ENCODE measurements at places on chromosomes 16 and 17.
A peak's percentile ranks its signal among the peaks of the same experiment; 100 is the strongest.

GRCh38 chr17:32174889-32175288 lies 32.6 kb downstream of the RHOT1 start:
- no peak for DNase-seq

DNA sequence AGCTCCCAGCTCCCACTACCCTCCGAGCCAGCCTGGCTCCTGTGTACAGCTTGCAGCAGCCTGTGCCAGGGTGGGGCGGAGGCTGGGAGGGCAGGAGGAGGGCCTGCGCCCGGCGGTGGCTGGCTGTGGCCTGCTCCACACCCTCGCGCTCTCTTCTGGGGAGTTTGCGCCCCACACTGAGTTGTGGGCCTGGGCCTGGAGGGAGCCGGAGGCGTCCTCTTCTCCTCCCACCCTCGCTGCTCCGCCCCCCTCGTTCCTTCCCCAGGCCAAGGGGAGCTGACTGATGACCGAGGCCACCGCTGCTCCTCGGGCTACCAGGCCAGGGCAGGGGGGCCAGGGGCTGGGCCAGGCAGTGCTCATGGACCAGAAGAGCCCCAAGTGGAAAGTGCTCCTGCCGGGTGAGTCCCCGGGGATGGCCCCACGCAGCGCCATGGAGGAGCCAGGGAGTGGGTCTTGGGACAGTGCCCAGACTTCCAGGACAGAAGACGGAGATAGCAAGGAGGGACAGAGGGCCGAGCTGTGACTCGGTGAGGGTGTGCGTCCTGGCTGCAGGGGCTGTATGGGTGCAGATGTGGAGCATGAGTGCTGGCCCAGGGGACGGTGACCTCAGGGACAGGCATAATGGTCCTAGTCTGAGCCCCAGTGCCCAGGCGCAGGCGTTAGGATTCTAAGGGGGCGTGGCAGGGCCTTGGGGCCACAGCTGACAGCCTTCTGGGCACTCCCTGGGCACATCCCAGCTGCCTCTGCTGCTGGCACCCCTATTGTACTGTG lies 242.1 kb upstream of the GSE1 start:
- DNase-seq, result no peak

DNA sequence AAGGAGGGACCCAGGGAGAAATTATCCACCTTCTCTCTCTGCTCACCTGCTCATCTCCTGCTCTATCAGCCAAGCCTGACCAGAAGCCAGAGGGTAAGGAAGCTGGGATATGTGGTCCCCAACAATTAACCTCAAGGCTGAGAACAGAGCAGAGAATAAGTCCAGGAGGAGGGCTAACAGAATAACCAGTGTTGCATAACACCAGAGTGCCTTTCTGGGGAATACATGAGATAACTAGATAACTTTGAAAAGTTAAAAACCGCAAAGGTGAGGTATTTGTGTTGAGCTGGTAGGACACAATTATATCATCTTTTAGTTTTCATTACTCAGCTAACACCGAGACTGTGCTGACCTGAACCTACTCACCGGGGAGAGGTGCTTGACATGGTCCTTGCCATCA lies 180.8 kb downstream of the SALL1 start:
- DNase-seq, result no peak

DNA sequence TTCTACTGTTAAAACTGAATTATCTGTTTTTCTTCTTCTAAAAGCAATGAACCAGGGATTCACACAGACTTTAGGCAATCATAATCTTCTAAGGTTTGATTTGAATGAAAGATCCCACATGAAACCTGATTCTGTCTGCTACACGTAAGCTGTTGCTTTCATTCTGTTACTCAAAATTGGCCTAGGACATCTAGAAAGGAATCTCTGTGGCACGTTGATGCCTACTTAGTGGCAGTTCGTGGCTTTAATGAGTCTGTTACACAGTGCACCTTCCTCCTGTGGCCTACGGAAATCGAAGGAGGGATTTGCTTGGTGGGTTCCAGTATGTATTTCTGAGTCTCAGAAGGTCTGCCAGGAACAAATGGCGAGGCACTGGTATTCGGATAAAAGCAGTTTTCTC lies 489.4 kb upstream of the HSBP1 start:
- DNase-seq, result no peak

- no peak for DNase-seq
Observed at GRCh38 chr16:89858973-89859614, 14.3 kb upstream of the TCF25 start.

GRCh38 chr17:49760932-49761558 lies 2.9 kb downstream of the FAM117A start:
- no peak for DNase-seq

DNA sequence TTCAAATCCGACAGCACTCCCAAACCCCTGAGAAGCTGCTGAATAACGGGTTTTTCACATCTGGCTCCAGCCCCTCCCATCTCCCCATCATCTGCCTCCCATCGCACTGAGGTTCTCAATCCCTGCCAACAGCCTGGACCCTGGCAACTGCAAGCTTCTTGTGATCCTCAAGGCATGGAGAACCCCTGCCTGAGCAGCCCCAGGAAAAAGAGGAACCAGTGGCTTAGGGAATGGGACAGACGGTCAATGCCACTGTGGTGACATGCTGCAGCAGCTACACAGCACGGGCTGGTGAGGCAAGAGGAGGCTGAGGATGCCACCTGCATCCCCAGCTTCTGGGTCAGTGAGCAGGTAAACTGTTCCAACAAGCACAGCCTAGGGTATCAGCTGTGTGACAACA lies 3.3 kb upstream of the MBTPS1 start:
- no peak for DNase-seq

GRCh38 chr16:13926464-13926863 lies 6.5 kb downstream of the ERCC4 start:
- DNase-seq, result no peak

- DNase-seq, result no peak
Observed at GRCh38 chr17:66492080-66492479, 189.7 kb downstream of the PRKCA start.

DNA sequence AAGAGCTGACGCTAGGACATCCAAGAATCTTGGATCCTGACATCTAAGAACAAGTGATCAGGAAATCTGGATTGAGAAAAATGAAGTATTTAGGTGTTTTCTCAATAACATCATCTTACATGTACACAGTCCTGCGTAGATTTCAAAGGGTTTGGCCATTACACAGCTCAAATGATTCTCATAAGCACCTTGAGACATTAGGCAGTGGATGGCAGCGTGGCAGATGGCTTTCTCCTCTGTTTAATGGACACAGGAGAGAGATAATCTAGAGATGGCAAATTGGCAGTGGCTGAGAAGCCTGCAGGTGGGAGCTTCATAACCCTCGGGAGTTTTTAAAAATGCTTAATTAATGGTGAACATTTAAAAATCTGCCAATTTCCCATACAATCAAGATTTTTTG lies 137.5 kb downstream of the ZFHX3 start:
- no peak for DNase-seq

DNA sequence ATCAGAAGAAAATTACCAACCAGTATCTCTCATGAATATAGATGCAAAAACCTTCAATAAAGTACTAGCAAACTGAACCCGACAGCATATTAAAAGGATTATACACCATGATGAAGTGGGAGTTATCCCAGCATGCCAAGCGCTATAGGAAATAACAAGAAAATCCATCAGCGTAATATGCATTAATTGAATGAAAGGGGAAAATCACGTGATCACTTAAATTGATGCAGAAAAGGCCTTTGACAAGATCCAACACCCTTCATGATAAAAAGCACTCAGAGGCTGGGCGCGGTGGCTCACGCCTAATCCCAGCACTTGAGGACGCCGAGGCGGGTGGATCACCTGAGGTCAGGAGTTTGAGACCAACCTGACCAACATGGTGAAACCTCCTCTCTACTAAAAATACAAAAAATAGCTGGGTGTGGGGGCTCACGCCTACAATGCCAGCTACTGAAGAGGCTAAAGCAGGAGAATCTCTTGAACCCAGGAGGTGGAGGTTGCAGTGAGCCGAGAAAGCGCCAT lies 4.8 kb downstream of the CTRB2 start:
- no peak for DNase-seq

DNA sequence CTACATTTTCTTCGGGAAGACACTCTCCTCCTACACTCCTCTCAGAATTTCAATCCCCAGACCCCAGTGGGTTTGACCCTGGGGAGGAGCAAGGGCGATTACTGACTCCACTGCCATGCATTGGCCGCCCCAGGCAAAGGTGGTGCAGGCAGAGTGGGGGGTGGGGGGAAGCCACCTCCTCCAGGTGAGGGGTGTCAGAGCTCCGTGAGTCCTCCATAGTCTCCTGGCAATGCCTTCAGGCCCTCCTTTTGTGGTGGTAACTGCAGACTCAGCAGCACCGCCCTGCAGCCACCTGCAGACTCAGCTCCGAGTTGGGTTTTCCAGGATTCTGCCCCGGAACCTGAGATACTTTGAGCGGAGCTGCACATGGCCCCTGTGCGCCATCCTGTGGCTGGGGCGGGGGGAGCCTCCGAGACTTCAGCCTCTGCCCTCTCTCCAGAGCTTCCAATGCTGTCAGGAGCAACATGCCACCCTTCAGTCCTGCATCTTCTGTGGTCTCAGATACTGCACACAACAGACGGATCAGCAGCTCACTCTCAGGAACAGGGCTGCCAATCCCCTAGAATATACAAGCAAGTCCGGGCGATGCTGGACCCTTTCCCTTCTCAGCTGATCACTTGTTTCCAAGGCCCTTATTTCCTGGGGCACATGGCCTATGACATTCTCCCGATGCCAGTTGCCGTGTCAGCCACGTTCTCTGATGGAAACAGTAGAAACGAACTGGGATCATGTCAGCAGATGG lies 2.4 kb upstream of the SLC47A2 start:
- peak; percentile 52 for DNase-seq

DNA sequence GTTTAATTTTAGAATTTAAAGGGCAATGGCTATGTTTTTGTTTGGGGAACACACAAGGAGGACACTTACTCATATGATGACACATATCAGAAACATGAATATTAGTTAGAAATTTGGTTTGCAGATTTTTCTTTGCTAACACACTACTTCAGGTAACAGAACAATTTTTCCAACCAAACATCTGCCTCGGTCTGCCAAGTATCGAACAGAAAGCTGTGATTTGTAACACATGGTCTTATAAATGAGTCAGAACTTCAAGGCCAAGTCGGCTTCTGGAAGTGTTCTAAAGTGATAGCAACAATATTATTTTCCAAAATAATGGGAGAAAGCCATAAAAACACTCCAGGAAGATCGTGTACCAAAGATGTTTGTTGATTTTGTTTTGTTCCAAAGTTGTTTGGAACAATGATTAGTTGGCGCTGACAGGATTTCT lies 75.9 kb upstream of the PMFBP1 start:
- DNase-seq, result no peak

DNA sequence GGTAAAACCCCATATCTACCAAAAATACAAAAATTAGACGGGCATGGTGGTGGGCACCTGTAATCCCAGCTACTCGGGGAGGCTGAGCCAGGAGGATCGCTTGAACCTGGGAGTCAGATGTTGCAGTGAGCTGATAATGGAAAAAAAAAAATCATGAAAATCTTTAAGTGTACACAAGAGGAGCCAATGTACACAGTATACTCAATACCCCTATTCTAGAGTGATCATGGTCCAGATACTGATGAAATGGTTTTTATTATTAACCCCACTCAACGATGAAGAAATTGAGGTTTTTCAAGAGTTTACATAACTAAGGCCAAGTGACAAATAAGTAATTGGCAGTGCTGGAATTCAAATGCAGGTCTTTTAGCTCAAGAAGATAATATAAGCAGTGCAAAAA lies 11.5 kb downstream of the HSD17B2 start:
- no peak for DNase-seq

DNA sequence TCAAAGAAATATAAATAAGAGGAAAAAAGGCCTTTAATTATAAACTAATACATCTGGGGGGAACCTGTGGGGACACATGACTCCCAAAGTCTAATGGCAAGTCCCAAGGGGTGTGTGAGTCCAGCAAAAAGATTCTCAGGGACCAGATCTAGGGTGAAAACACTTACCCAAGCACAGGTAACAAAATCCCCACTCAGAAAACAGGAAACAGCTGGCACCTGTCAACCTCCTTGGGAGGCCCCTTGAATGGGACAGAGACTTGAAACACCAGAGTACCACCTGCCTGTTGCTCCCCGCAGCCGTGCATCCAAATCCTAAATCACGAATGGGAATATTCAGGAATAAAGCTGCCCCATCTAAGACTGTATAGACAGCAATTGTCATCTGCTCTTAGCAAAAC lies 461.2 kb upstream of the CDH5 start:
- no peak for DNase-seq

GRCh38 chr16:57144027-57144426 lies 41.8 kb downstream of the PSME3IP1 start:
- DNase-seq, result no peak

- DNase-seq, result peak; percentile 98
Observed at GRCh38 chr16:30658731-30659506, 688 bp downstream of the FBRS start.

DNA sequence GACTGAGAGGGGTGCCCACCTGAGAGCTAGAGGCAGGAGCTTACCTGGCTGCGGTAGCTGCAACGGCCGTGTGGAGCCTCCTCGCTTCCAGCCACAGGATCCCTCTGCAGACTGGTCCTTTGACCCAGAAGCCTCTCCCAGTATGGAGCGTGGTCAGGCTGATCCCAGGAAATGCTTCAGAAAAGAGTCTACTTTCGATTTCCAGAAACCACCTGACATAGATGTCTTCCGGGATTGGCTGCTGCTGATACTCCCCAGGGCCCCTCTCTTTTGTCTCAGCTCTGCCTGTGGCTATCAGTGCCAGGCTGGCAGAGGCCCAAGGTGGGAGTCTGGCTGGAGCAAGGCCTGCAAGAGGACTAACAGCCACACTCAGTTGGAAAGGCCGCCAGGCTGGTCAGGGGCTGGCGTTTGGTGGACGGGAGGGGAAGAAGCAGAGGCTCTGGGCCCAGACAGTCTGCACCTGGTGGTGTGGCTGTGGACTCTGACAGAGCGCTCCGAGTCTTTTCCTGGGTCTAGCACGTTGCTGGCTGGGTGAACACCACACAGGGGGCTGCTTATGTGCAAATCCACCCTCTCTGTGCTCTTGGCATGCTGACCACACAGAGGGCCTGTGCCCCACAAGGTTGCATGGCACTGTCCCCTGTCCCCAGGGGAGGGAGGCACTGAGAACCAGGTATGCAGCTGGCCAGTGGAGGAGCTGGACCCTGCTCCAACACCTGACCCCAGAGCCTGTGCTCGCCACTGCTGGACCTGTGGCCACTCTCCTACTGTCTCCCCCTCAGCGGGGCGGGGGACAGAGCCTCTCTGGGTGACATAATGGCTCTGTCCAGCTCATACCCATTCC lies at the start of gene LGALS3BP:
Gene LGALS3BP (minus strand): TSS at position 144 of the 844 bp plus-strand sequence. CDS start 2,732 bp downstream, outside the sequence.
- peak; percentile 59 for DNase-seq

DNA sequence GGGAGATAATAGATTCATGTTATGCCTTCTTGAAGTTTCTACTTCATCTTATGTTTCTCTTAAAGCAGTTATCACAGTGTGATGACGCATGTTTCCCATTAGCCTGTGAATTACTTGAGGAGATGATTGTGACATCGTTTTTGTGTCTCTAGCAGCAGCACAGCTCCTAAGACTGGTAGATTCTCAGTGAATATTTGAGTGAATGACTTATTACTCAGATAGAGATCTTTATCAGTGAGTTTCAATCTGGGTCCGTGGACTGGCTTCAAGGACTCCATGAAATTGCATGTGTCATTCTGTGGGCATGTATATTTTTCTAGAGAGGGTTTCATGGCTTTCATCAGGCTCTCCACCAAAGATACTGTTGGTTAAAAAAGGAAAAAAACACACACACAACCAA lies 29.9 kb downstream of the YPEL2 start:
- DNase-seq, result no peak
